Osteocyte (in vitro differentiated cells): ENCODE measurements at places on chromosomes 2 and 18.

DNA sequence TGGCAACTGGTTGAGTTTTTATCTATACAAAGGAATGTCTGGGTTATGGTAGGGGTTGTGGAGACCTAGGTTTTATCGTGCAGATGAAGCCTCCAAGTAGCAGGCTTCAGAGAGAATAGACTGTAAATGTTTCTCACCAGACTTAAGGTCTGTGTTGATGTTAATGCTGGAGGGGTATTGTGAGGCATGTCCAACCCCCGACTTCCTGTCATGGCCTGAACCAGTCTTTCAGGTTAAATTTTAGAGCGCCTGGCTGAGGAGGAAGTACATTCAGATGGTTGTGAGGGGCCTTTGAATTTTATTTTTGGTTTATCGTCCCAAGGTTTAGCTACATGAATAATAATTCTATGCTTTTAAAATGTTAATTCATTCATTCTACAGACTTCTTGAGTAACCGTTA, 435.1 kb downstream of the DLGAP1 start:
- DNase-seq = no peak

GRCh38 chr2:105845976-105846375, 101.3 kb downstream of the NCK2 start:
- DNase-seq = no peak

- DNase-seq = no peak
Observed at GRCh38 chr18:48600456-48601090, 61.7 kb downstream of the CTIF start.

DNA sequence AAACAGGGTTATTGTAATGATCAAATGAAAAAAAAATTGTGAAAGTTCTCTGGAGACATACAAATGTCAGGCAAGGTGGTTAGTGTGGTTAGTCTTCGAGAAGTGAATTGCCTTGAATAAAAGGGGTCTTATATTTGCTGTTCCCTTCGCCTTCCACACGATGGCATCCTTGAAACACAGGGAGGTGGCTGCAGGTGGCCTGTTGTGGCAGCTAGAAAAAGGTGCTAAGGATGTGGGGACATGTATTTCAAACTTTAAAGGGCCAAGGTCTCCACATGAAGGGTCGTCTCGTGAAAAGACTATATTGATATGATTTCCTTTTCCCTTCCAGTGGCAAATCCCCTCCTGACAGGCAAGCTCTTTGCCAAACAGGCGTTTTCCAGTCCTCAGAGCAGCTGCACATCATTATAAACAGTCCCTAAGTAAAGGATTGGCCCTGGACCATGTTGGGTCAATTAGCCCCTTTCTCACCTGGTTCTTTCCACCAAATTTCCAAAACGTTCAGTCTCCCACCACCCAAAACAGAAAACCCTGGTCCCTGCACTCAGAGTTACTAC, 68.5 kb downstream of the COPS8 start:
- no peak for DNase-seq

DNA sequence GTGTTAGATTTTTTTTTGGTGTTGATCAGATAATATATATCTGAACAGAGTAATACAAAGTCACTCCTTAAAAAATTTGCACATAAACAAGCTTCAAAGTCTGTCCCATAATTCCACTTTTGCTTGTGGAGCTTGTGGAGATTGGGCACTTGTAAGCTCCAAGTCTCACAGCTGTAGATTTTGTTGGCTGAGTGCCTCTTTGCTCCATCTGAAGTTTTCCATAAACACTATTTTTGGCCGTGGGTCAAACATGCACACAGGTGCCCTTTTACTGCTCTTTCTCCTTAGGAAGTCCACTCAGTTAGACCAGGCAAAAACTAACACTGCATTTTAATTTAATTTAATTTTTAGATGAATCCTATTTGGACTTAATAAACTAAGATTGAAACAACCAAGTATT, 3.6 kb upstream of the KCNJ13 start:
- DNase-seq = no peak

DNA sequence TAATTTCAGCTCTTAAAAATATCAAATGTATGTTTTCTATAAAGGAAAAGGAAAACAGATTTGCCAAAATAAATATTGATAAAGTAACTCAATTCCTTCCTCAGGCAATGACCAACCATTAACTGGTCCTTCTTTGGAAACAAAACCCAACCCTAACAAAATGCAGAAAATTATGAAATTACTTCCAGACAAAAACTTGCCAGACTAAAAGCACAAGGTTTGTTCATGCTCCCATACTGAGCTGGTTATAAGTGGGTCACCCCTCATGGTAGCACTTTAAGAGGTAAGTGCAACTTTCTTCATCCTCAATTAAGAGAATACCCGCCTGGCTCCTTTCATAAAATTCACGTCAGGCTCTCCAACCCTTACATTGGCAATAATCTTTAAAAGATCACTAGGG, 31.1 kb upstream of the TTC32 start:
- DNase-seq = no peak

DNA sequence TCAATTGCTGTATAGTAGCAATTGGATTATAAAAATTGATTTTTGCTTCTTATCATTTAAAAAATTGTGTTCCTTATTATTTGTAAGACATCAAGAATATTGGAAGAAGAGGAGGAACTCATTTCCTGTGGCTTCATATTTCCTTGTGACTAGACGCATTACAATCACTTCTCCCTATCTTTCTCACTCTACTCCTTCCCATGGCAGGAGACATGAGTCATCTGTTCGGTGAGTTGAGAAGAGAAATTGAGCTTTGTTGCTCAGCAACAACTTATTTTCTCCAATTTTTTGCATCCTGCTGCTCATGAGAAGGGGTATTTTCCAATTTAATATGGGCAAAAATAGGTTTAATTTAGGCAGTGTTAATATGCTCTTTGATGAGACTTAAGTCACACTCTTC, 1783.9 kb downstream of the SUCLG1 start:
- DNase-seq = no peak

DNA sequence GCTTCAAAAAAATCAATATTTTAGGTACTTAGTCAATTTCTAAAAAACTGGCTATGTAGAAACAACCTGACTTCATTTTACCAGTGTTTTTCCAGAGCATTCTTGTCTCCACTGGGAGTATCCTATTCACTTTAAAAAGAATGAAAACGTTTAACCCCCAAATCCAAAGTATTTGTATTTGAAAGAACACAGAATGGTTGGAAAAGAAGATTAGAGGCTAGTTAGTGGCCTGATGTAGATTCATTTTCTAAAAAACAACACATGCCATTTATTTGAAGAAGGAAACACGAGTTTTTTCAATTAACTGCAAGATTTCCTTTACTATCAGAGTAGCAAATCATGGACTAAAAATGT, 74.6 kb downstream of the PLEKHM3 start:
- DNase-seq = no peak
